ENCODE measurements at places on chromosomes 2 and 18.

DNA sequence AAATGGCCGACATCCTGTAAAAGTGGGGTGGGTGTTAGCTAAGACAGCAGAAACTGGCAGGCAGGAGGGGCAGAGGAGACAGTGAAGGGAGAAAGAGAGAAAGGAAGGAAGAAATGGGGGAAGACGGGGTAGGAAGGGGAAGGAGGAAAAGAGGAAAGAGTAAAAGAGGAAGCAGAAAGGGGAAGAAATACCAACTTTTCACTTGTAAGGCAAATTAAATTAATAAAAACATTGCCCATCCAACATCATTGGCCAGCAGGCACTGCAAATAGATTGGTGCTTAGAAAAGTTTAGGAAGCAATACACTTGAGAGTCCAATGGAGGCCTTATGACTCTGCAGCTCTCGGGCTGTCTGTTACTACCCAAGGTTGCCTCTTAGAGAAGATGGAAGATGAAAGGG, 116.7 kb downstream of the TNS1 start:
- DNase-seq, result no peak

DNA sequence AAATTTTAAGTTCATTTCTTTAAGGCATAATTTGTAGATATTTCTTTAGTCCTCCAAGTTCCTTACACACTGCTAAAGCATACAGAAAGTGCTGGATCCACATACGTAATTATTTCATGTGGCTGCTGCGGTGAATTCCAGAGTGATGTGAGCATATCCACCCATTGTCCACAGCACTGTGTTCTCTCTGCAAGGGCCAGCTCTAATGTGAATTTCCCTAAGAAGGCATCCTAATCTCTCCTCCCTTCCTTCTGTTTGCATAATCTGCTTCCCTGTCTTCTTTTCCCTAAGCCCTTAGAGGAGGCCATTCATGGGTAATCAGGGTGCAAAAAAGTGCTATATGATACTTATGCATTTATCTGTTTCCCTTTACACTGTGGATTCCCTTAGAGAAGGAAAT, 57.2 kb downstream of the COBLL1 start:
- DNase-seq, result no peak

- no peak for DNase-seq
These were observed 24.3 kb downstream of the TACR1 start for GRCh38 chr2:75174981-75175380.

DNA sequence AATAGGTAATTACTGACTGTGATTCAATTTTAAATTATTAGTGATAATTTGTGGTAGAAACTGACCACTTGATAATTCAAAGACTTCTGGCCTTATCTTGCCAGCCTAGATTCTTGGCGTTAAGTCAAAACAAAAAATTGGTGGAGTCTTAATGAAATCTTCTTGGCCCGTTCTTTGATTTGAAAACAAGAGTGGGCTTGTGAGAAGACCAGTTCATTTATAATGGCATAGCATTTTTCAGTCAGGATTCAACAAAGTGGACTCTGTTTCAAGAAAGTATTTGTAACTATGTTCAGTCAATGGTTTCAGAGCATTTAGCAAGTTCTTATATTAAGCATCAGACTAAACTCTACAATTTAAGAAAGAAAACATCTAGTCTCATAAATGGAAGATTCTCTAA, 26.0 kb downstream of the ITGA4 start:
- no peak for DNase-seq

Measured in T-helper 17 cell (primary cell).